ENCODE measurements at places on chromosomes 1 and 21.

- DNase-seq: no peak
These were observed 14.1 kb upstream of the NCMAP start for GRCh38 chr1:24541711-24542346.

GRCh38 chr1:24216276-24217074 is 29.4 kb upstream of the IFNLR1 start:
- DNase-seq: no peak

- DNase-seq: no peak
These were observed 1046.7 kb upstream of the B3GALT2 start for GRCh38 chr1:194233069-194233468.

- DNase-seq: no peak
These were observed 853.4 kb downstream of the NCAM2 start for GRCh38 chr21:21851657-21852056.

GRCh38 chr1:156743367-156744302 is 2.7 kb upstream of the MRPL24 start:
- DNase-seq: no peak

DNA sequence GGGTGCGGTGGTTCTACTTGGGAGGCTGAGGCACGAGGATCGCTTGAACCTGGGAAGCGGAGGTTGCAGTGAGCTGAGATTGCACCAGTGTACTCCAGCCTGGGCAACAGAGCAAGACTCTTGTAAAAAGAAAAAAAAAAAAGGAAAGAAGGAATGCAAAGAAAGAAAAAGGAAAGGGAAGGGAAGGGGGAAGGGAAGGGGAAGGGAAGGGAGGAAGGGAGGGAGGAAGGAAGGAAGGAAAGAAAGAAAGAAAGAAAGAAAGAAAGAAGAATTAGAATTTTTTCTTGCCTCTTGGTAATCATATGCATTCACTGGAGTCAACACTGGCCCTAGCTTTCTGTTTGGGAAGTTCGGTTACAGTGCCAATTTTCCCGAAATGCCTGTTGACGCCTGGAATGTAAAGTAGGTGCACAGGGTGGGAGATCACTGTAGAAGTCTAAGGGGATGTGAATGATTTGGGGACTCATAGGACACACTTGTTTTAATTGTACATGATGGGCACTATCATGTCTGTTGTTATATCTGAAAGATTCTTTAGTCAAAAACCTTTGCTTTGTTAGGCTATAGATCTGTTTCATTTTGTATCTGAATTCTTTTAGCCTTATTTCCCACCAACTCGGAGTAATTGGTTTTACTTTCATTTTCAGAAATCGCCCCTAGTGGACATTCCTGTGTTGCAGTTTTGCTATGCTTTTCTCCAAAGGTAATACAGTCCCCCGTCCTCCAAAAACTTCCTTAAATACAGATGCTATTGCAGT is 59.8 kb upstream of the MORC3 start:
- DNase-seq: peak; percentile 31

DNA sequence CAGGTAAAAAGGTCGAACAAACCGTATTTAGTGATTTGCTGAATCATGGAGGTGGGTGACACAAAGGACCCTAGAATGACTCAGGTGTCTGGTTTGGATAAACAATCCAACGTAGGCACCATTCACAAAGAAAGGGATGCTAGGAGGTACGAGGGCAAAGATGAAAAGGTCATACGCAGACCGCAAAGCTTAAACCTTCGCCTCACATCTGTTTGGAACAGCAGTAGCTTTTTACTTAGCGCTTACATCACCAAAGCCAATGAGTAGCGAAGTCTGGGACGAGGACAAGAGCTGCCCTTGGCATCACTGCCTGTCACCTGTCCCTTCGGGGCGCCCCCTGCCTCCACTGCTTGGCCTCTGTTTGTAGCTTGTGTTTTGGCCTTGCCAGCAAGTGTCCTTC is 350.2 kb downstream of the SMYD3 start:
- DNase-seq: no peak

- no peak for DNase-seq
These were observed 183.6 kb upstream of the KIAA0040 start for GRCh38 chr1:175376194-175376593.

GRCh38 chr1:61160526-61160925 is 78.2 kb downstream of the NFIA start:
- DNase-seq: no peak

- no peak for DNase-seq
These were observed 2.3 kb downstream of the ARF1 start for GRCh38 chr1:228084797-228085196.

GRCh38 chr1:92277105-92277723 is 21.6 kb downstream of the GLMN start:
- no peak for DNase-seq

- no peak for DNase-seq
These were observed 9.2 kb downstream of the ZBTB48 start for GRCh38 chr1:6588893-6589520.

- no peak for DNase-seq
These were observed 286.9 kb upstream of the USP25 start for GRCh38 chr21:15442743-15443469.

GRCh38 chr21:29462479-29462878 is 163.8 kb downstream of the BACH1 start:
- DNase-seq: no peak

DNA sequence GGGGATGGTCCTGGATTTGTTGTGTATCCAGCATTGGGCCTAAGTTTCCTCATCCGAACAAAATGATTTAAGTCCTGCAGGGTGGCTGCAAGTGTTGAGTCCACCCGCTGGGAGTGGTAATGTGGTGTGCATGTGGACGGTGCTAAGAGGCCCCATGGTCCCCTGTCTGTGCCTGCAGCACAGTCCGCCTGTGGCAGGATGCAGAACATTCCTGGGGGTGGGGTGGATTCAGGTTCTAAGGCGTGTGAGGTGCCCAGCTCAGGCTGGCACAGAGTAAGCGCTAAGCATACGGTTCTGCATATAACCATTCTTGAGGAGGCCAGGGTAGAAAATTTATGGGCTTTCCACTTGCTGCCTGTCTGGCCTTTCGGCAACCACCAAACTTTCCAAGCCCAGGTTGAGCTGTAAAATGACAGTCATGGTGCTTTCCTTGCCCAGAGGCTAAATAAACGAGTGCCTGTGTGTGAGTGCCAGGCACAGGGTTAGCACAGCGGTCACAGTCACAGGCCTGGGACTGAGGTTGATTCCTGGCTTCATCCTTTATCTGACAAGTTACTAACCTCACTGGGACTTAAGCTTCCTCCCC is 30.7 kb downstream of the SLC2A1 start:
- DNase-seq: no peak

- no peak for DNase-seq
These were observed 33.8 kb upstream of the ELAVL4 start for GRCh38 chr1:50074931-50075330.

GRCh38 chr1:6923416-6923815 is 138.2 kb downstream of the CAMTA1 start:
- no peak for DNase-seq

DNA sequence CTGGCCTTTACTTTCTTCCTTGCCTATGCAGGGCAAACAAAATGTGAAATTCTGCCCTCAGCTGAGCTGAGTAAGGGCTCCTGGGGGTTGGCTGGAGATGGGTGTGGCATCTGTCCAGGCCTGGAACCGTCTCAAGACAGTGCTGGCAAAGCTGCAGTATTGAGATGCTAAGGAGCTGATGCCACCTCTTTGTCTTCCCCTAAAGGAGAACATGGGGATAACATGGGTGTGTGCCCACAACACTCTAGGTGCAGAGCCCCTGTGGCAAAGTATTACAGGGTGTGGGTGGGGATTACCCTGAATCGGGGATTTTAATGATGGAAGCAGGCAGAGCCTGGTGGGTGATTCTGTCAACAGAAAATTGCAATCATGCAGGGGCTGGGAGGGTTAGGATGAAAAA is 2.5 kb upstream of the ST3GAL3 start:
- peak; percentile 7 for DNase-seq

GRCh38 chr1:178752891-178753290 is 27.8 kb downstream of the RALGPS2 start:
- DNase-seq: no peak

DNA sequence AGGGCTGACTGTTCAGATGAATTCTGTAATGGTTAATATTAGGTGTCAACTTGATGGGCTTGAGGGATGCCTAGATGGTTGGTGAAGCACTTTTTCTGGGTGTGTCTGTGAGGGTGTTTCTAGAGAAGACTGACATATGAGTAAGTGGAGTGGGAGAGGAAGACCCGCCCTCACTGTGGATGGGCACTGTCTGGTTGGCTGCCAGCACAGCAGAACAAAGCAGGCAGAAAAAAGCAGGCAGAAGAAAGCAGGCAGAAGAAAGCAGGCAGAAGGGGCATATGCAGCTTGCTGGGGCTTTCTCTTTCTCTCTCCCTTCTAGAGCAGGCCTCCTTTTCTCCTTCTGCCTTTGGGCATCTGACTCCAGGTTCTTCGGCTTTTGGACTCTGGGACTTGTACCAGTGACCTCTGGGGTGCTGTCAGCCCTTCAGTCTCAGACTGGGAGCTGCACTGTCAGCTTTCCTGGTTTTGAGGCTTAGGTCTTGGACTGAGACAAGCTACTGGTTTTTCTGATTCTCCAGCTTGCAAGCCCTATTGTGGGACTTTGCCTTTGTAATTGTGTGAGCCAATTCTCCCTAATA is 42.9 kb upstream of the CD2 start:
- no peak for DNase-seq

- no peak for DNase-seq
These were observed 32.3 kb upstream of the PRDM2 start for GRCh38 chr1:13667691-13668090.

GRCh38 chr21:29168891-29169315 is 38.5 kb downstream of the MAP3K7CL start:
- DNase-seq: no peak

DNA sequence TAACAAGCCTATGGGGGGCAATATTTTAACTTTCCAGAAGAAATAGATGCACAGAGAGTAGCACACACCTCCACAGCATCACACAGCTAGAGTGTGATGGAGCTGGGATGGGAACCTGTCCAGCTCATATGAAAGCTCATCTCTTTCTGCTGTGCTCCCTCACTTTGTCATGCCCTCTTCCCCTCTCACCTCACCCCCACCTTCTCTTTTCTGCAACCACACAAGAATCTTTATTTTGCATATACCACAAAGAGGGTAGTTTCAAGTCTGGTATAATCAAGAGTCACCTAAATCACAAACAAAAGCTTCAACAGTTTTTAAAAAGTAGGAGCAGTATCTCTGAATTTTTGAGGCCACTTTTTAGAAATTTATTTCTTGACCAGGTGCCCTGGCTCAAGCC is 22.6 kb downstream of the FOXD2 start:
- DNase-seq: no peak

DNA sequence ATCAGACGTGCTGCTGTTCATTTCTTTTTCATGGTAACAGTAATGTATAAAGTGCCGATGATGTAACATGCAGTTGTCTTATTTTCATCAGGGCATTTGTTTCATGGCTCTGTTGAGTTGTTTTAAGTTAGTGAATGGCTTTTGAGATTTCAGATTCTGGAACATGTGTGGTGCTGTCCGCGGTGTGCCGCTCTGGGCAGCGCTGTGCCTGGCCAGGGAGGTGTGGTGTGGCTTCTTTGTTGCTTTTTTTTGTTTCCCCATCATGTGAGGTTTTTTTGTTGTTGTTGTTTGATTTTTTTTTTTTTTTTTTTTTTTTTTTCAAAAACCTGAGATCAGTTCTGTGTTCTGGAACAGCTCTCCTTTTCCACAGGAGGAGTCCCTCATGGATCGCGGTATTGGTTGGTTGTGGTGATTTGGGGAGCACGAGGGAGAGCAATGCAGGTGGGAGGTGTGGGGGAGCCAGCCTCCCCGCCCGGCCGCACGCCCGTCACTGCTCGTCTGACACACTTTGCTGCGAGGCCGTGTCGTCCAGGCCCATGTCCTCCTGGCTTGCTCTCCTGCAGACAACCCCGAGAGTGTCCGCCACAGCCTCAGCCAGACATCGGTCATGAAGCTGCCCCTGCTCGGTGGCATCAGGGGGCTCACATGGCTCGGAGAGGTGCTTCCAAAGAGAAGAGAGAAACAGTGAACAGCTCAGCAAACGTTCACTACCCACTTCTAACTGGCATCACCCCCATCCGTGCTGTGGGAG is 33.6 kb downstream of the NTPCR start:
- no peak for DNase-seq

DNA sequence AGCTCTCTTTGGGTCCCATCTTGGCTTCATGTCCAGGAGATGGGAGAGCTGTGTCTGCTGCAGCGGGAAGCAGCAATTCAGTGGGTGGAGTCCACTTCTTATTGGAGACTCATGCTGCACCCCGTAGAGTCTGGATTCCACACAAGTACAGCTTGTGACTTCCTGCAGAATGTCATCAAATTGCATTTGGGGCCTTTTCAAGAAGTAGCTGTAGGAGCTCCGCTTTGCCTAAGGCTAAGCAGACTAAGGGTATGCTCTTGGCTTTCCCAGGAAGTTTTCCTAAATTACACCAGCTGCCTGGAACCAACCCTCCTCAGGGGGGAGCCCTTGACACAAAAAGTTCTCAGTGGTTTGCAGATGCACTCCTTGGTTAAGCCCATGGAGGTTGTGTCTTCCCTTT is 5.7 kb upstream of the MOB3C start:
- peak; percentile 80 for DNase-seq

DNA sequence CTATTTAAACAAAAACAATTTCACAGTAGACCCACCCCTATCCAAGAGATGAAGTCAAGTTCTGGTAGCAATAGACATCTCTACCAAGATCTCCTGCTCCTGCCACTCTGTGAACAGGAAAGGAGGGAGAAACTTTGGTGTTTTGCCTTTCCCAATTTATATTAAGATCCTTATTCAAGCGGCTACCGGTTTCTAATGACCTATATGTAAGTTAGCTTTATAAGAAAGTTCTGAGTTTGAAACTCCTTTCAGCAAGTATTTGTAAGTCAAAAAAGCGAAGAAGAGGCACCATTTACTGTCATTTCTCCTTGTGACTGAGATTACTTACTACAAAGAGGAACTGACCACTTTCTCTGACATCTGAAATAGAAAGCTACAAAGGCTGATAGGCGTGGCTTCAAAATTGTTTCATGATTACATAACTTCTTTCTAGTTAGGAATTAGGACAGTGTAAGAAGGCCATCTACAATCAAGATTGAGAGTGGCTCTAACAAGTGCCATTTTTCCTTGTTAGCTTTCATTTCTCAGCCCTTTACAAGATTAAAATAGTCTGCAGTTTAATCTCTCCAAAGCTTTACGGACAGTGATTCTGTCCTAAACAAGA is at the start of gene MNDA:
TSS of gene MNDA (plus strand) at position 448 of the 604 bp plus-strand sequence. CDS start 10,803 bp downstream, outside the sequence.
- no peak for DNase-seq

DNA sequence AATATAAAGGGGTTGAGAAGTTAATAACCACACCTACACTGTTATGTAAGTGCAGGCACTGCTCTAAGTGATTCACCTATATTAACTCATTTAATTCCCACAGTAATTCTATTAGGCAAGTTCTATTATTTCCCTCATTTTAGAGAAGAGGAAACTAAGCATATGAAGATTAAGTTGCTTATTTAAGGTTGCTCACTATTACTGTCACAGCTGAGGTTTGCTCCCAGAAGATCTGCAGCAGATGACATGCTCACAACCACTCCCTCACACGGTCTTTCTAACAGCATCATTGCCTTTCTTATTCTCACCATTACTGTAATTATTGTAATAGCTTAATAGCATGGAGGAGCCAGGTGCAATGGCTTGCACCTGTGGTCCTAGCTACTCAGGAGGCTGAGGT is 196.4 kb upstream of the GREM2 start:
- DNase-seq: no peak

GRCh38 chr1:65674522-65674921 is 118.2 kb upstream of the PDE4B start:
- DNase-seq: no peak

GRCh38 chr1:154807048-154807591 is 63.0 kb downstream of the KCNN3 start:
- DNase-seq: no peak

GRCh38 chr1:230565141-230565540 is 77.1 kb upstream of the COG2 start:
- DNase-seq: no peak
